Lower leg skin (tissue), 4 donors: ENCODE measurements at places on chromosomes 1 and 21.

DNA sequence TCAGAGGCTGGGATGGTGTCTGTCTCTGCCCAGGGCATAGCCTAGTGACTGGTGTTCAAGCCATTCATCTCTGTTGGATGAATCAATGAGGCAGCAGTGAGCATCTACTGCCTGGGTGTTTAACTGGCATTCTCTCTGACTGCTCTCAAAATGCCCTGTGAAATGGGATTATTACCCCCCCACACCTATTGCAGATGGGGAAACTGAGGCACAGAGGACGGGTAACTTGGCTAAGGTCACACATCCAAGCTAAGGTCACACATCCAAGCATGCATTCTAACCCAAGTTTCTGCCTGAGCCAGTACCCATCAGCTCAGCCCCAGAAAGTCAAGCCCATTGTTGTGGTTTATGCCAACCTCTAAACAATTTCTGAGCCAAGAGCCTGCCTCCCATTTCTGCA lies 5.0 kb downstream of the TTC39A start:
- DNase-seq: no peak

GRCh38 chr1:217088521-217089284 lies 365.5 kb upstream of the ESRRG start:
- DNase-seq: no peak

DNA sequence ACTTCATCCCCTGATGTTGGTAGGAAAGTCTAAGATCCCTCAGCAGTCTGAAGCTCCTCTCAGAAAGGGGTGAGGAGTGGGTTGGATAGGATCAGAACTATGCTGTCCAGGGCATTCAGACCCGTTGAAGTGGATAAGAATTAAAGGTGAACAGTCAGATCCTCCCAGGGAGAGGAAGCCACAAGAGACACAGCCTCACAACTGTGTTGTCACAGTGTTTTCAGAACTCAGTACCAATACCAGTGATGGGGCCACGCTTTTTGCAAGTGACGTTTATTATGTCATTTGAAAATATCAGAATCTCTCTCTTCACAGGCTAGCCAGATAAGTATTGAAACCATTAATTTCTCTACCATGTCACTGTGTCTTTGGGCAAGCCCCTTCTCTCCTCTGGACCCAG lies 15.4 kb upstream of the EPS15 start:
- DNase-seq: no peak

- no peak for DNase-seq
These were observed 221.1 kb downstream of the KIF26B start for GRCh38 chr1:245375789-245376460.

DNA sequence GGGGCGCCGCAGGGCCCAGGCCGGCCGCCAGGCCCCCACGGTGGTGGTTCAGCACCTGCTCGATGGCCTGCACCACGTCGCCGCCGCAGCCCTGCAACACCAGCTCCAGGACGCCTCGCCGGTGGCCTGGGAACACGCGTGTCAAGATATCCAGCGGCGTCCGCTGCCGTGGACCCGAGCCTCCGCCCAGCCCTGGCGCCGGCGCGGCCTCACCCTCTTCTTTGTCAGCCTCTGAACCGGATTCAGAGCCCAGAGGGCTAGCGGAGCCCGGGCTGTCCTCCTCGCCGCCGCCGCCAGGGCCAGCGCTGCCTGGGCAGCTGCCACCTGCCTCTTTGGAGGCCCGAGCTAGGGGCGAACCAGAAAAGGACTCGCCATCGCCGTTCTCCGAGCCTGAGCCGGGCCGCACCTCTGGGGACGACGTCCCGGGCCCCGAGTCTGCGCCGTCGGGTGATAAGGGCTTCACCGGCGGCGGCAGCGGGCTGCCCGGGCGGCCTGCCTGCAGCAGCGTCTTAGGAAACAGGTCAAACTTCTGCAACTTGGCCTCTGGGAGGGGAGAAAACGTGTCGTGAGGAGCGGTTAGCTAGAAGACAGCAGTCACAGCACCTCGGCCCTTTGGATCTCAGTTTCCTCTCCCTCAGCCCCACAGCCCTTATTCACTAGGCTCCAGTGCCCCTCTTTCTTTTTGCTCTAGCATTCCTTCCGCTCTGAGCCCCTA lies 3.9 kb downstream of the DMRTA2 start:
- no peak for DNase-seq
